Nephron progenitor cell (in vitro differentiated cells): ENCODE measurements at places on chromosomes 16 and 17.
A peak's percentile ranks its signal among the peaks of the same experiment; 100 is the strongest.

DNA sequence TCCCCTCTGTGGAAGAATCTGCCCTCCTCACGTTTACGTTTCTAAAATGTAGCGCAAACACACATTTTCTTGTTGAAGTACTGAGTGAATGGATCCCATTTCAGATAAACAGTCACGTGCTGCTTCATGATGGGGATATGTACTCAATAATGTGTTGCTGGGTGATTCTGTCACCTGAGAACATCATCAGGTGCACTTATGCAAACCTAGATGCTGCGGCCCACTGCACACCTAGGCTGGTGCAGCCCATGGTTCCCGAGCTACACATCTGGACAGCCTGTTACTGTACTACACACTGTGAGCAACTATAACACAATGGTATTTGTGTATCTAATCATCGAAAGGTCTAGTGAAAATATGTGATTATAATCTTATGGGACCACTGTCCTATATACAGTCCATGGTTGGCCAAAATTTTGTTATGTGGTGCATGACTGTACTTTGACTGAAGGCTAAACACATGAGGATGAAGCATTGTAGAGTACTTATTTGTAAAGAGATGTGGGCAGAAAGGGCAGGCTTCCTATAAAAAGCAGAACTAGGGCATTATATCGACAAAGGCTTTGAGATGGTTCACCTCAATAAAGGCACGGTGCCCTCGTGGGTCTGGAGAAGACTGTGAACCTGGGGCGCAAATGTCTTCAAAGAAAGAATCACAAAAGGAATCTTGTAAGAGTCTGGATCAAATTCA lies 26.3 kb downstream of the MARF1 start:
- no peak for DNase-seq

GRCh38 chr17:81302861-81303333 lies 7.8 kb upstream of the SLC38A10 start:
- DNase-seq, result peak; percentile 54

DNA sequence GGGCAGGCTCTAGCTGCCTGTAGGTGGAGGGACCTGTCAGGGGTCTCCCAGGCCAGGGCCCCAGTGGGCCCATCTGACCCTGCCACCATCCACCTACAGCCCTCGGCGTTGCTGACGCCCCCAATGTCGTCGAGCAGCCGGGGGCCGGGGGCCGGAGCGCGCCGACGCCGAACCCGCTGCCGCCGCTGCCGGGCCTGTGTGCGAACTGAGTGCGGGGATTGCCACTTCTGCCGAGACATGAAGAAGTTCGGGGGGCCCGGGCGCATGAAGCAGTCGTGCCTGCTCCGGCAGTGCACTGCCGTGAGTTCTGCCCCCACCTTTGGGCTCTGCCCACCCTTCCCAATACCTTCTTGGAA lies 2.2 kb downstream of the FBXL19 start:
- no peak for DNase-seq

DNA sequence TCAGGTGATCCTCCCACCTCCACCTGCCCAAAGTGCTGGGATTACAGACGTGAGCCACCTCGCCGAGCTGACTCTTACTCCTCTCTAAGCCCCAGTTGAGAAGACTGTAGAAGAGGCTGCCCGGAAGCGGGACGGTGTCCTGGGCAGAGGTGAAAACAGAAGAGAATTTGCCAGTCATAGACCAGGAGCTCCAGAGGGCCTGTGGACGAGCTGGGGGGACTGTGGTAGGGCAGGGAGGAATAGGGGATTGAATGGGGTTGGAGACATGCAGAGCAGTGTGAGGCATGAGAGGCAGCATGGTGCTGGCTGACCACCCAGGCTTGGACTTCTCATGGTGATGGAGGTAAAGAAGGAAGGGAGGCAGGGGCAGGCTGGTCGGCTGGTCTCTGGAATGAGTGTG lies 17.1 kb upstream of the PHB1 start:
- no peak for DNase-seq

GRCh38 chr17:28569446-28569845 lies 1.9 kb downstream of the PIGS start:
- DNase-seq, result no peak

DNA sequence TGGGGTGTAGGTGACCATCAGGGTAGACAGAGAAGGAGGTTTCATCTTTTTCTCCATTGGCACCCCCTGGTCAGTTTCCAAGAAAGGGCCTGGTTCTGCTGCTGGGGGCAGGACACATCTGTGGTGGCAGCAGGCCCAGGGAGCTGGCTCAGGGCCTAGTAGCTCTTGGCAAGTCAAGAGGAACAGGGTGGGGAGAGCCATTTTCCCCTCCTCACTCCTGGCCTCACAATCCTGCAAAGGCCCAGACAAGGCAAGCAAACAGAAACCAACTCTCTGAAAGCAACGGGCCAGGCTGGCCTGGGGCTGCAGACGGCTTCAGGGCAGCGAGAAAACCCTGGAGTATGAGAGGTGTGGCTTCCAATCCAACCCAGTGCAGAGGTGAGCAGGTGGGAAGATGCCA lies 192.9 kb upstream of the DYNLRB2 start:
- DNase-seq, result no peak

DNA sequence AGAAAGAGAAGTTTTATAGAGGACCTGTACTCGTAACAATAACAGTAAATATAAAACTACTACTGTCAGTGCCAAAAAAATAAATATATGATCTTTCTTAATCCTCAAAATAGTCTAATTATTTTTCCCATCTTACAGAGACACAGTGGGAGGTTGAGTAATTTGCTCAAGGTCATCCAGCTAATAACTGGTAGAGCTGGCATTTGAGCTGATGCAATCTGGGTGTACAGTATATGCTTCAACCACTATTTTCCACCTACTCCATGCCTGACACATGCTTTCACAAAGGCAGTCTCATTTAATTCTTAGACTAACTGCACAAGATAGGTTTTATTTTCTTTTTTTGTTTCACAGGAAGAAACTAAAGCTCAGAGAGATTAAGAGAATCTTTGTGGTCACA lies 33.6 kb downstream of the PIGL start:
- DNase-seq, result no peak

DNA sequence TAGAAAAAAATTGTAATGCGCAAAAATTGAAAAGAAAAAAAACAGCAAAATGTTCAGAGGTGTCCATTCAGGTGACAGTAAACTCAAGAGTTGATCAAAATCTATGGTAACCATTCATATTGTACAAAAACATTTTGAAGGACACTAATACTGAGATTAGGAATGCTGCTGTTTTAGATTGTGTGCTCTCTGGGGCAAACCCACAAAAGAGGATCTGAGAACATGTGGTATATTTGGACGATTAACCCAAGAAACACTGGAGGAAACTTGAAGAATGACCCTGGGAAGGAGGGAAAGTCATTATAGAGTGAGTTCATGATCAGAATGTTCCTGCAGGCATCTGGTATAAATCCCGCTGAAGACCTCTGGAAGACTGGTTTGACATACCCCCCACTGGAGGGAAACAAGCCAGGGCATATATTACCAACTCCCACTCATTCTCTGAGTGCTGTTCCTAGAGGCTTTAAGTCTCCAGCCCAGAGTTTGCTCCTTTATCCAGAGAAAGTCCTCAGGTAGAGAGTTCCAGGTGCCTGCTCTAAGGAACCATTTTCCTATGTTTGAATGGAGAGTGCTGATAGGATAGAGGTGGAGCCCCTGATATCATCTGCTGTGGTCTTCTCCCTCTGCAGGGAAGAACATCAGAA lies 1.2 kb downstream of the KRTAP4-2 start:
- no peak for DNase-seq

GRCh38 chr16:47310792-47311211 lies 150.1 kb downstream of the ITFG1 start:
- DNase-seq, result no peak

DNA sequence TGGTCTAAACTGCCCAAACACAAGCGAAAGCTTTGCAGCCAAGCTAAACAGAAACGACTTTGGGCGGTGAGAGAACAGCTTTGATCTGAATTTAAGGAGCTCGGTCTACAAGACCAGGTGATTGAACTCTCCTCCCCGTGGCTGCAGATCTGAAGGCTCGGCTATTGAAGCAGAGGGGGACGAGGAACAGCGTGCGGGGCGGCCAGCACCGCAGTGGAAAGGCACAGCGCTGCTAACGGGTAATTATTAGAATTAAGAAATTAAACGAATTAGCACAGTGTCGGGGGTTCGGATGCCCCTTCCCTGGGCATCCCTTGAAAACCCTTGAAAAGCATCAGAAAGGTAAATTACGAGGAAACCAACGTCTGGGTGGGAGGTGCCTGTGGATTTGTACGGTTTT lies 431 bp downstream of the TEKT3 start:
- peak; percentile 19 for DNase-seq

GRCh38 chr16:21703589-21704174 lies 39.9 kb downstream of the OTOA start:
- no peak for DNase-seq

GRCh38 chr16:68232335-68232734 lies 3.6 kb downstream of the ESRP2 start:
- DNase-seq, result no peak

- DNase-seq, result no peak
Measured at GRCh38 chr17:50319306-50320004, 26.5 kb upstream of the XYLT2 start.

DNA sequence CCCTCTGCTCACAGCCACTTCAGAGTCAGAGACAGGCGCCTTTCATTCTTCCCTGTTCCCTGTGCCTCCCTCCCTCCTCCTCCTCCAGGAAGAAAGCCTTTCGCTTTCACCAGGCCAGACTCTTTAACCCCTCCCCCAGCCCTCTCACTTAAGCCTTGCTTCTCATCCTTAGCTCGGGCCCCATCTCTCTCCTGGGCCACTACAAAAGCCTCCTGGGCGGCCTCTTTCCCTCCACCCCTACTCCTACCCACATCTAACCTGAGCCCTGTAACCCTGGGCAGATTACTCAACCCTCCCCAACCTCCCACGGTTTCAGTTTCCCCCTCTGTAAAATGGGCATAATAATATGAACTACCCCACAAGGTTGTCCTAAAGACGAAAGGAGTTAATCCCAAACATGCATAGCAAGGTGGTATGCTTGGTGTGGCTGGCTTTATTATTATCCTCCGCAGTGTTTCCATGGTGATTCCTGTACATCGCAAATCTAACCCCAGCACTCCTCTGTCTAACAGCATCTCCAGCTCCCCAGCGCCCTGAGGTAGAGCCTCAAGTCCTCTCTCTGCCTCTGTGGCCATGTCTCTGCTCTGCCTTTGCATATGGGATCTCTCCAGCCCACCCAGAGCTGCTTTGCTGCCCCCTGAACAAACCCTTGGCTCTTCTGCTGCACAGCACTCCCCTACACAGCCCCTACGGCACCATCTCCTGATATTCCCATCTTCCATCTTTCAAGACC lies 17.7 kb downstream of the PIMREG start:
- DNase-seq, result no peak

GRCh38 chr17:80706463-80706867 lies 161.8 kb downstream of the RPTOR start:
- no peak for DNase-seq

DNA sequence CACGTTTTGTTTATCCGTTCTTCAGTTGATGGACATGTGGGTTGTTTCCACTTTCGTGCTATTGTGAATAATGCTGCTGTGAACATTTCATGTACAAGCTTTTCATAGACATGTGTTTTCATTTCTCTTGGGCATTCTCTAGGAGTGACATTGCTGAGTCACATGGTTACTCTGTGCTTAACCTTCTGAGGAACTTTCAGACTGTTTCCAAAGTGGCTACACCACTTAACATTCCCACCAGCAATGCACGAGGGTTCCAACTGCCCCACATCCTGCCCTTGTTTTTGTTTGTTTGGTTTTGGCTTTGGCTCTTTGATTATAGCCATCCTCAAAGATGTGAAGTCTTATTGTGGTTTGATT lies 14.2 kb upstream of the PEMT start:
- no peak for DNase-seq
